NCI-H446 treated with DMSO at 0.1 percent for 48 hours (cell line): ENCODE measurements at places on chromosomes 3 and 15.
A peak's percentile ranks its signal among the peaks of the same experiment; 100 is the strongest.

GRCh38 chr3:178646186-178646862, 110.1 kb downstream of the KCNMB2 start:
- peak; percentile 87 for DNase-seq

DNA sequence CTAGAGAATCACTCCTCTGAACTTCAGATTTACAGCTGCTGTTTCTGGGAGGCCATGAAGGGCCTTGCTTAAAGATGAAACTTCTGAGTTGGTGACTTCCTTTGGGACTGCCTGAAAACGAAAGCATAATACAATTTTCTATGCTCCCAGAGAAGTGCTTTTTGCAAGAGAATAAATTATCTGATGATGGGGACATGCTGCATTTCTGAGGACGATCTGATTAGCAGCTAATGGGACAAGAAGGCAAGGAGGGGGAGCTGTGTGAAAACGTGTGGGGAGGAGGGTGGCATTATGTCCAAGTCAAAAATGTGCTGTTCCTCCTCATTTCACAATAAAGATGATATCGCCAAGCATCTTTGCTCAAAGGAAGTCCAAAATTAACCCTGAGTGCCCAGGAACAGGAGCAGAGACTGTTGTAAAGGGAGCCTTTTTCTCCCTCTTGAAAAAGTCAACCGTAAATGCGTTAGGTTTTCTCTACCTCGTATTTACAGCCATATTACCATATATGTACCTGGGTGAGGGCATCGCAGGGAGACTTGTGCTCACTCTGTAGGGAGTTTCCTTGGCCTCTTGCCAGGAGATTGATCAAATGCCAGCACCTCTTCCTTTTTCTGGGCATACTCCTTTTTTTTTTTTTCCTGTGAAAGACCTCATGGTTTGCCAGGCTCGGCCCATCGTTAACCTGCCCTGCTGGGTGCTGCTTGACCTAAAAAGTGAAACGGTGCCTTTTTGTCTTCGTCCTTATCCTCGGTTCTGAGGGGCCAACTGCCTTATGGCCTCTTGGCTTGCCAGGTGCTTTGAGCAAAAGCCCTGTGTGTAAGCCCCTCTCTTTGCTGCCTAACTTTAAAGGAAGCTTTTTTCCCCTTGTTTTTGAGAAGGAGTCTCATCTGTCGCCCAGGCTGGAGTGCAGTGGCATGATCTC, 11.5 kb downstream of the ITPR1 start:
- peak; percentile 30 for DNase-seq

- no peak for DNase-seq
Observed at GRCh38 chr15:98604983-98605382, 43.4 kb upstream of the IGF1R start.

GRCh38 chr3:115680803-115681345, 57.6 kb downstream of the GAP43 start:
- no peak for DNase-seq

GRCh38 chr3:169846458-169847193, 23.1 kb downstream of the LRRC31 start:
- DNase-seq, result no peak

DNA sequence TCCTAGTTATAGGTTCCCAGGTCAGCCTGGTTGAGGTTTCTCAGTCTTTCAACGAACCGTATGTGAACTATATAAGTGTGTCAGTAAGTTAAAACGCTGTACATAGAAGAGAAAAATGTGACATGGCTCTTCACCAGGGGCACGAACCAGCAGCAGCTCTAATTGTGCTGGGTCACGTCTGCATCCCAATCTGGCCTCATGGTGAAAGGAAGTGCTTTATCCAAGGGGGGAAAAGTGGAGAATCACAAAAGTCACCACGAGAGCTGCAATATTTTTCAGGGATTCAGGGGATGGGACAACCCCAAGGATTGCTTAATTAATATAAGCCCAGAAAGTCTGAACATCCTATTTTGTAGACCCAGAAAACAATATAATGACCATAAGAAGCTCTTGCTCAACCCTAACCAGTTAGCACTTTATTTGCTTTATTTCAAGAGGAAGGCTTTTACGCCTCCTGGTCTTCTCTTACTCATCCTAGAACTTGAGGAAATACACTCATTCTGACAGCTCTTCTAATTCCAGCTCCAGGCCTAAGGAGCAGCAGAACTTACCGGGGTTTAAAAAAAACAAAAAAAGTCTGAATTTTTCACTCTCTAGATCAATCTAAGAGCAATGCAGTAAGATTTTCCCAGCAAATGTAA, 16.5 kb downstream of the ANXA2 start:
- no peak for DNase-seq

DNA sequence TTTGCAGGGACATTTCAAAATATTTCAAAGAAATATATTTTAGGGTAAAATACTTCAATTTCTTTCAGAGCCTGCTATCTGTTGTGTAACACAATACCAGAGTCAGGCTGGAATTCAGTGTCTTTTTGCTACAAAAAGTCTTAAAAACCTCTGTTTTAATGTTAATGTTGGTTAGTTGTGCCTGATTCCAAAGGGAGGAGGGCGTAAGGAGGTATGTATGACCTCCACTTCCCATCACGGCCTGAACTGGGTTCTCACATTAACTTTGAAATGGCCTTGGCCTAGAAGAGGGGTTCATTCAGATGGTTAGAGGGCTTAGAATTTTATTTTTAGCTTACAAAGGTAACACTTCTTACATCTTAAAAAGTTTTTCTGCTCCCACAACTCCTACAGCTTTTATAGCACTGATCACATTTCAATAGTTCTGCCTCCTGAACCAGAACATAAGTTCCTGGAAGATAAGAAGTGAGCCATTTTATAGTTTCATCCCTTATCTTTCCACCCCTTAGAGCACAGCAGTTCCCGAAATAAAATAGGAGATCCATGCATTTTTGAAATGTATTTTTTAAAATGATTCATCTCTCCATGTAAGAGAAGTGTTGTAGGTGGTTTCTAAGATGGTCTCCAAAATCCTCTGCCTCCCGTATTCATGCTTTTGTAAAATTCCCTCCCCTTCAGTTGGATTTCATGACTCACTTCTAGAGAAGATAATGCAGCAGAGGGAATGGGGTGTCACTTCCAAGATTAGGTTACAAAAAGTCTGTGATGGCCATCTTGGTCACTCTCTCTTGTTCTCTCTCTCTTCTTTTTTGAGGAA, 543.1 kb upstream of the NECTIN3 start:
- no peak for DNase-seq
